Naive thymus-derived CD4-positive, alpha-beta T cell (primary cell): ENCODE measurements at places on chromosomes 4 and X. TPM values are rescaled to one million over a fixed set of nuclear protein-coding genes. Genes with fewer than 3 reads are reported as not detected.

The ACSL1 gene
- 80.1 TPM for total RNA-seq

GRCh38 chr4:138412847-138413246, 170.7 kb upstream of the SLC7A11 start:
- no peak overlapping the region for H3K27ac ChIP-seq
- H3K4me1 ChIP-seq: no peaks in the 10 kb centered on the region
- DNase-seq: no peak
- no peak overlapping the region for H3K4me3 ChIP-seq

The RASL11B gene
- not detected for total RNA-seq

The SGMS2 gene
- total RNA-seq: not detected

DNA sequence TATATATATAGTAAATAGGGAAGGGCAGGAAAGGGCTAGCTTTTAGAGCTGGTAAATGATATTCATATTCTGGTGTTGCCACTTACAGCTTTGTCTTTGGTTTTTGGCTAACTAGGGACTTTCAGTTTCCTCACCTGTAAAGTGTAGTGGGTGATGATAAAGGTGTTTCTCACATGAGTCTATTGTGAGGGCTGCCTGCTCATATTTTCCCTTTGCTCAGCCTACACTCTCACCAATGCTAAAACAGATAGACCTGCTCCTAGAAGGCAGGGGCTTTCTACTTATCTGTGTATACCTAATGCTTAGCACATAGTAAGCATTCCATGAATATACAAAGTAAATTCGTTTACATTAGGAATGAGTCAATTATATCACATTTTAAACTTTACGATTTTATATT, 137.2 kb upstream of the HS3ST1 start:
- H3K4me1 ChIP-seq: no peaks in the 10 kb centered on the region
- DNase-seq: no peak
- no peak overlapping the region for H3K27ac ChIP-seq
- H3K27me3 ChIP-seq: no peaks in the 10 kb centered on the region
- no peaks in the 10 kb centered on the region for H3K36me3 ChIP-seq

DNA sequence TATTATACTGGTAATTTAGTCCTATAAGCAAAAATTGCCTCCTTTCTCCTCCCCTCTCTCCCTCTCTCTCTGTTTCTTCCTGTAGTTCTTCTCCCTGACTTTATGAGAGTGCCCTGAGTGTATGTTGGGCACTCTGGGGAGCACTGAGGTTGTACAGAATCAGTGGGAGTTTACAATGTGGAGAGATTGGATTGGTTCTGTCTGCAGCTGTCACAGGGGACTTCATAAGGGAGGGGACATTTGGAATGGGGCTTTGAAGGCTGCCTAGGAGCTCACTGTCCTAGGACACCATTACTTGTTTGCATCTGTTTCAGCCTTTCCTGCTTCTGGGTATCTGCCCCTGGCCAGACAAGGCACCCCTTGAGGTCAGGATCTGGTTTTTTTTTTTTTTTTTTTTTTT, 22.9 kb downstream of the SH3TC1 start:
- peaks cover 7% of the 10 kb centered on the region for H3K36me3 ChIP-seq
- peak overlapping the region; percentile 59 for H3K27ac ChIP-seq
- DNase-seq: no peak
- H3K4me1 ChIP-seq: peaks cover 12% of the 10 kb centered on the region
- H3K27me3 ChIP-seq: no peaks in the 10 kb centered on the region

DNA sequence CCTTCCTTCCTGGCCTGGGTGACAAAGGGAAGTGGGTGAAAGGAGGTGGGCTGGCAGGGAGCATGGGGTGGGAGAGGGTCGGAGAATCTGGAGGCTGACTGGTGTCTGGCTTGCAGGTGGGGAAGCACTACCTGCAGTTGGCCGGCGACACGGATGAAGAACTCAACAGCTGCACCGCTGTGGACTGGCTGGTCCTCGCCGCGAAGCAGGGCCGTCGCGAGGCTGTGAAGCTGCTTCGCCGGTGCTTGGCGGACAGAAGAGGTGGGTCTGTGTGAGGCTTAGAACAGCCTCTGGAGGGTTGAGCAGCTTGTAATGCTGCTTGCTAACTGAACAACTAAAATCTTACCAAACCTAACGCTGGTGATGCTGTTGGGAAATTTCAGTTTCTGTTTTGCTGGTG, 19.2 kb downstream of the WFS1 start:
- no peak for DNase-seq
- peaks cover 13% of the 10 kb centered on the region for H3K36me3 ChIP-seq
- H3K4me1 ChIP-seq: no peaks in the 10 kb centered on the region
- H3K27ac ChIP-seq: no peak overlapping the region
- H3K4me3 ChIP-seq: no peak overlapping the region

DNA sequence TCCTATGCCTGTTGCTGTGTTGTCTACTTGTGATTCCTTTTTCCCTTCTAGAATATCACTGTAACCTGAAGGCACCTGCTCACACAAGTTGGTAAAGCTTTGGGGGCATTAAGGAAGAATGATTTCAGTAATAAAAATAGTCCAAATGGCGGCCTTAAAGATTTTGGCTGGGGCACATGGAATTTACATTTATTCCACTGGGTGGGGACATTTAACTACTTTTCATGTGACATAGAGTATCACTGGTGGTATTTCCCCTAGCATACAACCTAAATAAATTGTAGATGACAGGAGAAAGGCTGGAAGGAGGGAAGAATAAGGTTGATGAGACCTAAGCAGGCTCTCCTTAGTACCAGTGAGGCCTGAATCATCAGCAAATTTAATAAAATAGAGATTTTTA, 121.8 kb upstream of the EDA2R start:
- H3K36me3 ChIP-seq: no peaks in the 10 kb centered on the region
- DNase-seq: no peak
- no peak overlapping the region for H3K27ac ChIP-seq
- no peaks in the 10 kb centered on the region for H3K4me1 ChIP-seq
- no peak overlapping the region for H3K4me3 ChIP-seq

The DUX4 gene
- not detected for total RNA-seq

The SAP30 gene
- total RNA-seq: 1.1 TPM

GRCh38 chr4:13891544-13891939, 264.0 kb upstream of the BOD1L1 start:
- H3K27ac ChIP-seq: no peak overlapping the region
- no peaks in the 10 kb centered on the region for H3K36me3 ChIP-seq
- H3K4me1 ChIP-seq: no peaks in the 10 kb centered on the region
- no peak overlapping the region for H3K4me3 ChIP-seq

The PLAC8 gene
- 206 TPM for total RNA-seq

The GLOD5 gene
- not detected for total RNA-seq

The CTAG1A gene
- not detected for total RNA-seq

GRCh38 chrX:152895724-152896420, 2.0 kb upstream of the ZNF185 start:
- no peak overlapping the region for H3K27ac ChIP-seq
- no peak overlapping the region for H3K4me3 ChIP-seq
- no peak for DNase-seq
- no peaks in the 10 kb centered on the region for H3K27me3 ChIP-seq

- H3K4me1 ChIP-seq: no peaks in the 10 kb centered on the region
- no peak for DNase-seq
- H3K36me3 ChIP-seq: no peaks in the 10 kb centered on the region
- H3K27ac ChIP-seq: no peak overlapping the region
- no peaks in the 10 kb centered on the region for H3K27me3 ChIP-seq
- no peak overlapping the region for H3K4me3 ChIP-seq
Measured at GRCh38 chr4:73541251-73541650, 59.7 kb downstream of the AFM start.

GRCh38 chr4:144645102-144645630, 790 bp upstream of the HHIP start:
- no peaks in the 10 kb centered on the region for H3K36me3 ChIP-seq
- DNase-seq: no peak
- H3K4me1 ChIP-seq: no peaks in the 10 kb centered on the region
- H3K4me3 ChIP-seq: no peak overlapping the region

DNA sequence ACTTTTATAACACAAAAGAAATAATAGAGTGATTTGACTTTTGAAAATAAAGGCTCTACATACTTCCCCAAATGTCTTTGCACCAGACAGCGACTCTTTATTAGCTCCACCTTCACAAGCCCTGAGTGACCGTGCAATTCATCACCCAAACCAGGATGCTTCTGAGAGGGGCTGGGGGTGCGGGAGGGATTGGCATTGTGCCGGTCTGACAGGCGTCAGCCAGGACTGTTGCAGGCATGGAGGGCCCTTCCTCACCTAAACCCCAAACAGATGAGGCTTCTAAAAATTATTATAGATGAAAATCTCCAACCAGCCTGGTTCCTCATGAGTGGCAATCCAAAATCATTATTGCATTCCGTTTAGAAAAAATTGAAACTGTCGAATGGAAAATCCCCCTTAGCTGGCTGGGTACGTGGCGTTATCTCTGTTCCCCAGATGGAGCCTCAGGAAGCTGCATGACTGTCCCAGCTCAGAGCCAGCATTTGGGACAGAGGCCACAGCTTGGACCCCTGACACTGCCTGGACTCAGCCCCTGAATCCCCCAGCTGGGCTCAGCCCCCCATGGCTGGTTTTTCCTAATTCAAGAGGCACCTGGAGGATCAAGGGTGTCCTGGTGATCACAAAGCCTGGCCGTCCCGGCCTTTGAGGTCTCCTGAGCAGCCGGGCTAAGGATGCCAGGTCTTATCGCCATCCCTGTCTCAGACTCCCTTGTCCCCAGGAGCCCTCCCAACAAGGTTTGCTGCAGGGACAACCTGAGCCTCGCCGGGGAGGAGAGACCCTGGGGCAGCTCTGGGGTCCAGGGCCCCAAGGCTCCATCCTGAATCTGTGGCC, 60.4 kb downstream of the SORCS2 start:
- H3K36me3 ChIP-seq: no peaks in the 10 kb centered on the region
- no peak overlapping the region for H3K27ac ChIP-seq
- no peaks in the 10 kb centered on the region for H3K27me3 ChIP-seq
- no peaks in the 10 kb centered on the region for H3K4me1 ChIP-seq
- no peak overlapping the region for H3K4me3 ChIP-seq

GRCh38 chr4:133513901-133514300, 364.8 kb downstream of the PCDH10 start:
- no peak for DNase-seq
- no peak overlapping the region for H3K4me3 ChIP-seq
- H3K4me1 ChIP-seq: no peaks in the 10 kb centered on the region

The TNIP3 gene
- total RNA-seq: 1.7 and 1.9 TPM in 2 replicates

DNA sequence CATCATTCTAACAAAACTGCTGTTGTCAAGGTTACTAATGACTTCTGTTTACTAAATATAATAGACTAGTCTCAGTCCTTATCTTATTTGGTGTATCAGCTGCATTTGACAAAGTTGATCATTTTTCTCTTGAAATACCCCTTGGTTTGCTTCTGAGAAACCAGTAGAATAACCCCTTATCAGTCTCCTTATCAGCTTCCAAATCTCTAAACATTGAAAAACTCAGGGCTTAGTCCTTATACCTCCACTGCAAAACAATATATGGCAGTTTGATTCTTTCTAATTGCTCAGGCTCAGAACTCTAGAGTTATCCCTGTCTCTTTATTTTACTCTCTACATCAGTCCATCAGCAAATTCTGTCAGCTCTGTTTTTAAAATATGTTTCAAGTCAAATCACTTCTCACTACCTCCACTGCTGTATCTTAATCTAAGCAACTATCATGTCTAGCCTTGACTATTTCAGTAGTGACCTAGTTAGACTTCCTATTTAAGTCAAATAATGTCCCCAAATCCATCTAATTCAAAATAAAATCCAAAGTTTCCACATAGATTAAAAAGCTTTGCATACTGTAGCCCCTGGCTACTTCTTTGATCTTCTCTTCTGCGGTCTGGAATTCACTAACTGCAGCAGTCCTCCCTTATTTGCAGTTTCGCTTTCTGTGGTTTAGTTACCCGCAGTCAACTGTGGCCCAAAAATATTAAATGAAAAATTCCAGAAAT, 87.1 kb upstream of the NPNT start:
- no peaks in the 10 kb centered on the region for H3K4me1 ChIP-seq
- no peak overlapping the region for H3K4me3 ChIP-seq
- no peaks in the 10 kb centered on the region for H3K36me3 ChIP-seq
- no peak for DNase-seq
- H3K27me3 ChIP-seq: no peaks in the 10 kb centered on the region

- DNase-seq: no peak
- no peak overlapping the region for H3K4me3 ChIP-seq
- no peaks in the 10 kb centered on the region for H3K27me3 ChIP-seq
- H3K4me1 ChIP-seq: no peaks in the 10 kb centered on the region
- H3K36me3 ChIP-seq: no peaks in the 10 kb centered on the region
- H3K27ac ChIP-seq: no peak overlapping the region
Measured at GRCh38 chr4:67713529-67714247, 12.7 kb upstream of the UBA6 start.

The PAGE2B gene
- not detected for total RNA-seq

DNA sequence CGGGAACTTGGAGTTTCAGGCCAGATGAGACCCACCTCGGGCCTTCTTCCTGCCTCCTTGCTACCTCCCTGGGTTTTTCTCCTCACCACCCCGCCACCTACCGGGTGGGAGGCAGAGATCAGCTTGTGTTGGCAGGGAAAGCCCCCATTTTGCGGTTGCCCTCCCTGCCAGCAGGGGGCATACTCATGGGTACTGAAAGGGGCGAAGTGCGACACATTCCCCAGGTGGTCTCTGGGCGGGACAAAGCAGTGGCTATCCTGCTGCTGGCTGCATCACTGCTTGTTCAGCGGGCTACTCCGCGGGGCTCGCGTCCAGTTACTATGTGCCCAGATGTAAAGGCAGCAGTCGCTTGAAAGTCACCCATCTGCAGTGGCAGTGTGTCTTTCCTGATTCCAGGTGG, 330.3 kb downstream of the PDHA2 start:
- no peak for DNase-seq
- no peaks in the 10 kb centered on the region for H3K27me3 ChIP-seq
- no peak overlapping the region for H3K4me3 ChIP-seq

DNA sequence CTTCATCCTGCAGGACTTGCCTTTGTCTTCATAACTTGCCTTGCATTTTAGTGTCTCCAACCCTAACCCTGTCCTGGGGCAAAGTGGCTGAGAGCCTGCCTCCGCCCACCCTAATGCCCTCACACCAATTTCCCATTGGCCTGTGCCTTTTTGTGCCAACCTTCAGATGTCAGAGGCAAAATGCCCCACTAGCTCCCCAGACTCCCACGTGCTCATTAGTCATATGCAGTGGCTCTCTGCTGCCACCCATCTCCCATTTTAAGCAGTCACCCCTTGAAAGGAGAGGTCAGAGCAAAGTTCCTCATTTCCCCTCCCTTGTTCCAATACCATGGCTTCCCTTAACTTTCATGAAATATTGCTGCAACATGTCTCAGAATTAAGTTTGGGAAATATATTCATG, 74.8 kb upstream of the PASD1 start:
- H3K4me1 ChIP-seq: no peaks in the 10 kb centered on the region
- no peak overlapping the region for H3K27ac ChIP-seq
- DNase-seq: no peak

- H3K27me3 ChIP-seq: no peaks in the 10 kb centered on the region
- DNase-seq: no peak
- no peaks in the 10 kb centered on the region for H3K4me1 ChIP-seq
- no peak overlapping the region for H3K4me3 ChIP-seq
- no peaks in the 10 kb centered on the region for H3K36me3 ChIP-seq
Measured at GRCh38 chr4:86054286-86055032, 305.4 kb downstream of the MAPK10 start.

DNA sequence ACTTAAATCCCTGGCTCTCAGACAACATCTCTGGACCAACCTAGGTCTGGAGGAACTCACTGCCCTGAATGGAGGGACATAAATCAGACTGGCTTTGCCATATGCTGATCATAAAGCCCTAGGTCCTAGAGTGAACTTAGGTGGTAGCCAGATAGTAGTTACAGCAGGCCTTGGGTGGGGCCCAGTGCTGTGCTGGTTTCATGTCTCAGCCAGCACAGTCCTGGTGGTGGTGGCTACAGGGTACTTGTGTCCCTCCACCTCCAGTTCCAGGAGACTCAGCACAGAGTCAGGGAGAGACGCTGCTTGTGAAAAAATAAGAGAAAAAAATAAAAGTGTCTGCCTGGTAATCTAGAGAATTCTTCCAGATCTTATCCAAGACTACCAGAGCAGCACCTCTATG, 40.3 kb downstream of the GSX2 start:
- no peak for DNase-seq
- H3K36me3 ChIP-seq: no peaks in the 10 kb centered on the region
- no peak overlapping the region for H3K27ac ChIP-seq
- no peak overlapping the region for H3K4me3 ChIP-seq

The UGT2B17 gene
- total RNA-seq: 0.27 TPM
